ENCODE measurements at places on chromosomes 4 and X.

GRCh38 chr4:84726356-84726755, 143.4 kb downstream of the CDS1 start:
- DNase-seq = no peak

DNA sequence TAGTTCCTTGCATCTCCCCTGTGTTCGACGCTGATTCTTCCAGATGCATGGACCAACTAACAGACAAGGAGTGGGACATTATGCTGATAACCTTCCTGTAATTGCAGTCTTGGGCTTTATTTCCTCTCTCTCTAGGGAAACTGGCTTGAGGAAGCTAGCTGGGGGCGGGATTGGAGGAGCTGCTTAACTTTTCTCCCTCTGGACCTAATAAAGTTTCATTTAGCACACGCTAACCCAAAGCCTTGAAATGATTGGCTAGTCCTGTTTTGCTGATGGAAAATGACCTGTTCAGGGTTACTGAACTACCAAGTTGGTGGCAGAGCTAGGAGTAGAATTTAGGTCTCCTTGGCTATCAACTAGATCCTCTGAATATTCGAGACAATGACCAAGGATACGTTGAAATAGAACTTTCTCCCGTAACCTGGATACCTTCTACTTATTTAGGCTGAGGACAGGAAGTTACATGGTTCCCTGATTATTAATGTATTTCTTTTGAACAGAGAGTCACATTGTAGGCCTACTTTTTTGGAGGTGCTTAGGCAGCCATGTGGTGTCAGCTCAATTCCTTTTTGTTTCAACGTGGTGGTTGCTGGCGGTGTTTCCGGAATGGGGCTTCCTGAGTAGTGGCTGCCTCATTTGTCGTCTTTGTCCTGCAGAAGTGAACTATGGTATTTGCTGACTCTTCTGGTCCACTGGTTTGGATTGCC, 2.0 kb downstream of the PGK1 start:
- no peak for DNase-seq

GRCh38 chr4:20109391-20109790, 142.3 kb upstream of the SLIT2 start:
- DNase-seq = no peak

- DNase-seq = no peak
These were observed 250.9 kb downstream of the TENM3 start for GRCh38 chr4:182494103-182494502.

DNA sequence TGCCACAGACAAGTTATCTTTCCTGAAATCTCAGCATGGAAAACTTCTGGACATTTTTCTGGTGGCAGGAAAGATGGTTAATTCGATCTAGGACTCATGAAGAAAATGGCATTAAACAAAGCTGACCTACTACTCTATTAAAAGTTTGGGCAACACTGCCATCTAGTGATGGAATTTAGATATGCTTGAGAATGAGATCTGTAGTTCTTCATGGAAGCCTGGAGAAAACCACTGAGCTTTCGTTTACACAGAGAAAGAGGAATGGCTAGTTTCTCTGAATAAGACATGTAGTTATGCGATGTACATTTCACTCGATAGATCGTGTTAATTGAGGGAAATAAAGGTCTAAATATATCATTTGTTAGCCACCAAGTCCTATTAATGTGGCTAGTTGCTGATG, 51.7 kb upstream of the CHRDL1 start:
- DNase-seq = peak; percentile 66

DNA sequence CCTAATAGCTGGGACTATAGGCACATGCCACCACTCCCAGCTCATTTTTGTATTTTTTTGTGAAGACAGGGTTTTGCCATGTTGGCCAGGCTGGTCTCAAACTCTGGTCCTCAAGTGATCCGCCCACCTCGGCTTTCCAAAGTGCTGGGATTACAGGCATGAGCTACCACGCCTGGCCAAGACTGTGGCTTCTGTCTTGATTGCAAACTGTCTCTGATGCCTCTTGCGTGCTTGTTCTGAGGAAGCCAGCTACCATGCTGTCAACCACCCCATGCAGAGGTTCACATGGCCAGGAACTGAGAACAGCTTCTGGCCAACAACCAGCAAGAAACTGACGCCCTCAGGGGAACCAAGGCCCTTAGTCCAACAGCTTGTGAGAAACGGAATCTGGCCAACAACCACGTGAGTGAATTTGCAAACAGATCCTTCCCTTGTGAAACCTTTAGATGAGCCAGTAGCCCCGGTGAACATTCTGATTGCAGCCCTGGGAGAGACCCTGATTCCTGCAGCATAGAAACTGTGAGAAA, 71.2 kb downstream of the SUPT20HL2 start:
- DNase-seq = no peak

GRCh38 chrX:11757397-11757718, 679 bp upstream of the MSL3 start:
- DNase-seq = peak; percentile 2

GRCh38 chrX:119230850-119231249, 5.2 kb upstream of the PGRMC1 start:
- no peak for DNase-seq

DNA sequence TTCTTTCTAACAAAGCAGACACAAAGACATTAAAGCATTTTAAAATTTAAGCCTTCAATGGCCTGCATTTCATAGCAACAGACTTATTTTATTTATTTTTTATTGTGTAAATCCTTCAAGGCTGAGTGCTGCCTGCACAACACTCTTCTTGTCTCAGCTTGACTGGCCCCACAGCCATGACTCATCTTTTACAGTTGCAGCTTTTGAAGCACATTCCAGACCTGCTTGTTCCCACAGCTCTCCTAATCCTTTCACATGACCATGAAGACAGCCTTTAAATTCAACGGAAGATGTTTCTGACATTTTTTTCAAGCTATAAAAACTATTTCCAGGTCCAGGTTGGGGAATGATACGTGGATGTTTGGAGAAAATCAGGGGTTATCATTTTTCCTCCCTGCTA, 276.9 kb upstream of the TACR3 start:
- DNase-seq = no peak

DNA sequence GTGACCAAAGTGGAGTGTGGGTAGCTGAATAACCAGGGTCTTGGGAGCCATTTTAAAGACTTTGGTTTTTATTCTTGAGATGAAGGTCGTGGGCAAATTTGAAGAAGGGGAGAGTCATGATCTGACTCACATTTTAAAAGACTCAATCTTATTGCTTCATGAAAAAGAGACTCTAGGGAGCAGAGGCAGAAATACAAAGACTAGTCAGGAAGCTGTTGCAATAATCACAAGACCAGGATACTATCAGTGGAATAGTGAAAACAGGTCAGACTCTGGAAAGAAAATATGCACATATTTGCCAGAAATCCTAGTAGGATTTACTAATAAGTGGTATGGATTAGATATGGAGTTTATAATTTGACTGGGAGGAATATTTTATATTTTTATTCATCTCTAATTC, 448.4 kb downstream of the RAPGEF2 start:
- DNase-seq = no peak

DNA sequence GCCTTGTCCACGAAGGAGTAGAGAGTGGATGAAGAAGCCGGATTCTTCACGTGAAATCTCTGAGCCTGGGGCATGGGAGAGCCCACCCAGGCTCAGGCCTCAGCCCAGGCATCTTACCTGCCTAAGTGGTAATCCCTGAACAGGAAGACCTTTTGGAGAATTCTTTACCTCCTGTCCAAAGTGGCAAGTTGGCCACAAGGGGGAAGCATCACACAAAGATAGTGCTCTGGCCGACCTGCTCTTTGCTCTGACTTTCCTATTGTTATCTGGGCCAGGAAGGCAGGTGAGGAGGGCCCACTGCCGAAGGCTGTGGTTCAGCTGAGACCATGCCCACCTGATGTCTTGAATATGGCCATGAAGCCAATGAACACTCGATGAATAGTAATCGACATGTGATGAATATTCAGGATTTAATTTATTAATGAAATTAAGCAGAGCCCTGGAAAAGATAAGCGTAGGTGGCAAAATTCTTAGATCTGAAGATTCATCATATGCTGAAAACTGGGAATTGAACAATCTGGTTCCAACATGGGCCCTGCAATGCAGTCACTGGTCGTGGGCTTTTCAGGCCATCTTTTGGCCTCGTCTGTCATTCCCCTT, 93.8 kb downstream of the PDGFRA start:
- peak; percentile 56 for DNase-seq

GRCh38 chr4:32254216-32254615, 1534.0 kb downstream of the PCDH7 start:
- DNase-seq = no peak

GRCh38 chrX:66018585-66019309, 21.1 kb downstream of the VSIG4 start:
- DNase-seq = no peak

DNA sequence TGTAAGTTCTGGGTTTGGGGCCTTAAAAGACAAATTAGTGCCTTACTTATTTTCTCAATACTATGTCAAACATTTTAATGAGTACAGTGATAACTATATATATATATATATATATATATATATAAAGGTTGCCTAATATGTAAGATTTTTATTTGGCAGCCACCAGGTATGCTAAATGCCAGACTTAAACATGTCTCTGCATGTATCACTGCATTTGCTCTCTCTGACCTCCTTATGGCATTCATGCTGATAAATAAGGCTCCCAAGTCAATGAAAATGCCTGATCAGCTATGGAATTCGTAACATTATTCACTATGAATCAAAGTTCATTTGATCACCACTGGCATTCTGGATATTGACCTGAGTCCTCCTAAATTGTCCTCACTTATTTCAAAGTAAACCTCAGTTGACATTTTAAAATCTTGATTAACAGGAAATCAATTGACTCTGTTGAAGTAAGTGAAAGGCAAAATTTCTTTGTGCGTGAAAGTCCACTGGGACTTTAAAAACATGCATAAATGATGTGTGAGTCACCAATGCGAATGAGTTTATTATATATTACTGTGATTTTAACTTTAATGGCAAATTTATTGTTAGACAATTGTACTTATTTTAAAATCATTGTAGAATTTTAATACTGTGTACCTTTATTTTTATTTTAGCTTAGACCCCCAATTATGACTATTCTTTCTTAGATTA, 29.2 kb upstream of the AREG start:
- no peak for DNase-seq

GRCh38 chr4:167492007-167492406, 257.7 kb upstream of the SPOCK3 start:
- no peak for DNase-seq

- no peak for DNase-seq
These were observed 120.5 kb downstream of the SLC10A7 start for GRCh38 chr4:146401274-146401673.

GRCh38 chr4:139919521-139919920, 234.5 kb downstream of the MAML3 start:
- DNase-seq = no peak

- DNase-seq = no peak
These were observed 11.5 kb downstream of the RAB9A start for GRCh38 chrX:13700380-13700779.

DNA sequence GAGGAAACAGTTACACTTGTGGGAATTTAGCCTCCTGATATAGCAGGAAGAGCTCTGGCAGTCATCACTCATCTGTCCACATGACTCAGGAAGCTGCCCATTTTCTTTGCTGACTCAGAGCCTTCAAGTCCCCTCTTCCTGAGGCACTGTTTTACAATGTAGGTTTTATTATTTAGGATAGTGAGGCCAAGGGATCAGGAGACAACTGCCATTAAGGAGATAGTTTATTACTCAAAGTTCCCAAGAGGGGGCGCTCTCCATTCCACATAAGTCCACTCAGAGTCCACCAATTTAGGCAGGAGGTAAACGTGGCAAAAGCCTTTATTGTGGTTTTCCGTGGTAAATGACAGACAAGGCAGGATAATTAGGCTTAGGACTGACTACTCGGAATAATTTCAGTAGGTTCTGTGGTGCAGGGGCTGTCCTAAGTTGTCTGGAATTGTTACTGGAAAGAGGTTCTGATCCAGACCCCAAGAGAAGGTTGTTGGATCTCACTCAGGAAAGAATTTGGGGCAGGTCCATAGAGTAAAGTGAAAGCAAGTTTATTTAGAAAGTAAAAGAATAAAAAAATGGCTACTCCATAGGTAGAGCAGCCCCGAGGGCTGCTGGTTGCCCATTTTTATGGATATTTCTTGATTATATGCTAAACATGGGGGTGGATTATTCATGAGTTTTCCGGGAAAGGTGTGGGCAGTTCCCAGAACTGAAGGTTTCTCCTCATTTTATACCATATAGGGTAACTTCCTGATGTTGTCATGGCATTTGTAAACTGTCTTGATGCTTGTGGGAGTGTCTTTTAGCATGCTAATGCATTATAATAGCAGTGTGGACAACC, 96.0 kb upstream of the RAB40AL start:
- DNase-seq = no peak

DNA sequence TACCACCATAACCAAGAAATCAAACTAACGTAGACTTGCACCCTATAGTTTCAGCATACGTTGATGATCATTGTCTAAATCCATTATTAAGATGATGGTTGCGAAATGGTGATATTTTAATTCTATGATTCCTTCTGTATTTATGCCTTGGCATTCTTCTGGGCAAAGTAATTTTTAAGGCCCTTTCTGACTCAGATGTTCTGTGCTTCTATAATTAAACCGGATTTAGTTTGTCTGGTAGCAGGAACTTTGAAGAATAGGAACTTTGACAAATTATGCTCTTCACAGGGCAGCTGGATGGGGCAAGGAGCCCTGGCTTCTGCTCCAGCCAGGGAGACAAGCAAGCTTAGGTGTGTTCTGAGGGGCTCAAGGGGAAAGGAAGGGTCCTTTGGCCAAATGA, 23.8 kb upstream of the PLAC1 start:
- no peak for DNase-seq

DNA sequence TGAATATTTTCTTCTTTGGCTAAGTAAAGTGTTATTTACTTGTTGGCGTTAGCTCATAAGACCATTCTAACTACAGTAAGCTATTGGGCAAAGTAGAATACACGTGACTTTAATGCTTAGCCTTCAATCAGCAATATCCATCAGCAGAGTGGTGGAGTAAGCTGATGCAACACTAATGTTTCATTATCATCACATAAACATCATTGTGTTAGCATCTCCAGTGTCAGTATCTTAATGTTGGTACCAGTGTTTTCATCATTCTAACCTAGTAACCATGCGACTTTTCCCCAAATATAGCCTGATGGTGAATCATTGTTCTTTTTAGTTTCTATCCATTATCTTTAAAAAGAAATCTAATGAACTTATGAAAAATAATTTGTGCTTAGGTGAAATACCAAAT, 48.5 kb downstream of the APOOL start:
- no peak for DNase-seq

DNA sequence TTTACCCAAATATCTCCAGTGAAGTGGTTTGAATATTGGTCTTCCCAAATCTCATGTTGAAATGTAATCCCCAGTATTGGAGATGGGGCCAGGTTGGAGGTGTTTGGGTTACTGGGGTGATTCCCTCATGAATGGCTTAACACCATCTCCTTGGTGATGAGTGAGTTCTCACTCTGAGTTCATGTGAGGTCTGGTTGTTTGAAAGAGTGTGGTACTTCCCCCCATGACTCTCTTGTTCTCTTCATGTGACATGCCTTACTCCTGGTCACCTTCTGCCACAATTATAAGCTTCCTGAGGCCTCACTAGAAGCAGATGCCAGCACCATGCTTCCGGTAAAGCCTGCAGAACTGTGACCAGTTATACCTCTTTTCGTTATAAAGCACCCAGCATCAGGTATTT, 32.9 kb upstream of the OTUD4 start:
- no peak for DNase-seq
